Activated CD4-positive, alpha-beta T cell treated with anti-CD3 and anti-CD28 coated beads, Interleukin-2, amount 50 U/mL, for 48 hours (primary cell): ENCODE measurements at places on chromosomes 1 and 21.
A peak's percentile ranks its signal among the peaks of the same experiment; 100 is the strongest.

DNA sequence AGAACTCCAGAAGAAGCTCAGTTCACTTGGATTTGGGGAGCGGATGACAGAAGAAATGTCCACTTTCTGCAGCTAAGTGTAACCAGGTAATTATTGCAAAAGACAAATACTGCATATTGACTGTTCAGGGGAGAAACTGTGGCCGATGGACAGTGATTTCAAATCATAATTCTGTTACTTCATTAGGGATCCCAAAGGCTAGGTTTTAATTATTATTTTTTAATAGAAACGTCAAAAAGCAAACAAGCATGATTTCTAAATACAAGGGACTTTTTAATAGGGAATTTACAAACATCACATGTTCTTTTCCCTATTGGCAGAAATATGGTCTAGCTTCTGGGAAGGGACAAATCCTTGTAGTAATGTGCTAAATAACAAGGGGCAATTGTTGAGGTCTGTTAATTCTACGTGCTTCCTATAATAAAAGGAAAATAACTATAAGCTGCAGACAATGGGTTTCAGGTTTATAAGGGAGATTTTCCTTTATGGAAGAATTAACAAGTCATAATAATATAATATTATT, 15.5 kb downstream of the DIPK1A start:
- DNase-seq, result no peak

GRCh38 chr1:112317611-112318062, 78.4 kb upstream of the CTTNBP2NL start:
- DNase-seq, result no peak

DNA sequence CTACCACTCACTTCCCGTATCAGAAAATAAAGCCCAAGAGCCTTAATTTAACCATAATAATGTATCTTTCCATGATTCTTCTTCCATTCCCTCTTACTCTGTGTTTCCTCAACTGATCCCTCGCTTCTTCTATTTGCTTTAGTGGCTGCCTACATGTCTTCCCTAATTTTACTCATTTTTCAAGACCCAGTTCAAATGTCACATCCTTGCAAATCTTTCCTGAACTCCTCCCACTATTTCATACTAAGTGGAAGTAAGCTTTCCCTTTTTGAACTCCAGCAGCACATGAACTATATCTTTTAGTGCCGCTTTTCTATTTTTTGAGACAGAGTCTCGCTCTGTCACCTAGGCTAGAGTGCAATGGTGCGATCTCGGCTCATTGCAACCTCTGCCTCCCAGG, 3.8 kb upstream of the NFYC start:
- no peak for DNase-seq

DNA sequence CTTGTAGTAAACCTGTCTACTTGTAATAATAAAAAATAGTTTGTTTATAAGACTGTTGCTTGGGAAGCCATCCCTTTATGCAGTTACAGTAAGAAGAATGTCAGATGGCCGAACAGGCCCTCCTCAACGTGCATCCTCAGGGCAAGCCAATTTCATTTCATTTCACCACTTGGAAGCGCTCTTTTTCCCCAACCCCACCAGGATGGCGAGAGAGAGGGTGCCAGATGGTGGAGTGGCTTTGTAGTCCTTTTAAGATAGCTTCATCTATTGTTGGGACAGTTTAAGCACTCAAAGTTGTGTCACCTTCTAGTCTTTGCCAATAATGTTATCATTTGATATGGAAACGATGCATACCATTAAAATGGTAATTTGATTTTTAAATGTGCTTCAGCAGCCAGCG, 356.3 kb upstream of the CAMK1G start:
- DNase-seq, result no peak

DNA sequence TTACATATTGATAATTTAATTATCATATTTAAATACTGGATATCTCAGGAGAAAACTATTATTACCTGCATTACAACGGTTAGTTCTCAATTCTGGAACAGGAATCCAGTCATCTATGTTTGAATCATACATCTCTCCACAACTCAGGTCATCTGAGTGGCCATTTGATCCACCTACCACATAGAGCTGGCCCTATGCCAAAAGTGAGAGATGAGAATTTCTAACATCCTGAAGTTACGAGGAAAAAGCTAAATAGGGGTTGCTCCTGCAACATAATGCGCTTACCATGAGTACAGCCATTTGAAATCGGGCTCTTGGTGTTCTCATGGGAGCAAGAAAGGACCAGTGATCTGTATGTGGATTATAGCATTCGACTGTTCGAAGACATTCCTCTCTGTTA, 16.9 kb downstream of the IVNS1ABP start:
- no peak for DNase-seq

- no peak for DNase-seq
These were observed 19.6 kb downstream of the CAP1 start for GRCh38 chr1:40059960-40060750.

DNA sequence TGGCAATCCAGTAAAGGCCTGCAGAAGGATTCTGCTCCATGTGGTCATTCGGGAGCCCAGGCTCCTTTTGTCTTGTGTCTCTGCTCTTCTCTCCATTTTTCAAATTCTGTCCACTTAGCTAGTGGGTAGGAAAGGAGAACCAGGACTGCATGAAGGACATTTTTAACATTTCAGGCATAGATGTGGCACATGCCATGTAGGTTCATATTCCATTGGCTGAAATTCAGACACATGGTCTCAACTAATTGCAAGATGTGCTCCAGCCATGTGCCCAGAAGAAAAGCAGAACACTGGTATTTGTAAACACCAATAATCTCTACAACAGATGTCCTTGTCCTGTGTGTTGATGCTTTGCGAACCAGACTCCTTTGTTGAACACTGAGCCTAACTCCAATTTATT, 85.2 kb upstream of the WLS start:
- DNase-seq, result no peak

- DNase-seq, result no peak
These were observed 117.8 kb downstream of the GLIS1 start for GRCh38 chr1:53621144-53621543.

GRCh38 chr1:200546577-200546976, 74.0 kb downstream of the KIF14 start:
- DNase-seq, result no peak

GRCh38 chr1:29513357-29513756, 277.0 kb downstream of the PTPRU start:
- peak; percentile 7 for DNase-seq

- no peak for DNase-seq
These were observed 281.4 kb downstream of the RPS6KC1 start for GRCh38 chr1:213332491-213332890.

DNA sequence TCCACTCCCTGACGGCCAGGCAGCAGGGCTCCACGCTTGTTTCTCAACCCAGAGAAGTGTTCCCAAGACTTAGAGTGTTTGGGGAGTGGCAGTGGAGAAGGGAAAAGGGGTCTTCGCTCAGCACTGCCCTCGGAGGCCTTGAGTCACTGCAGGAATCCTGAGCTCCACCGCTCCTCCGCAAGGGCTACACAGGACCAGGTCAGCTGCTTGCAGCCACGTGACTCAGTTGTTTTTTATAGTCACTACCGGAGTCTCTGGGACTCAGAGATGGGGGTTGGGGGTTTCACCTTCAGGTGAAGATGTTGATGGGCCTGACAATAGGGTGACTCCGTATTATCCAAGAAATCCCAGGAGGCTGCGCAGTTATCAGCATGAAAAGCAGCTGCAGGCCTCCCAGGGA, 76.2 kb upstream of the TMEM51 start:
- no peak for DNase-seq

DNA sequence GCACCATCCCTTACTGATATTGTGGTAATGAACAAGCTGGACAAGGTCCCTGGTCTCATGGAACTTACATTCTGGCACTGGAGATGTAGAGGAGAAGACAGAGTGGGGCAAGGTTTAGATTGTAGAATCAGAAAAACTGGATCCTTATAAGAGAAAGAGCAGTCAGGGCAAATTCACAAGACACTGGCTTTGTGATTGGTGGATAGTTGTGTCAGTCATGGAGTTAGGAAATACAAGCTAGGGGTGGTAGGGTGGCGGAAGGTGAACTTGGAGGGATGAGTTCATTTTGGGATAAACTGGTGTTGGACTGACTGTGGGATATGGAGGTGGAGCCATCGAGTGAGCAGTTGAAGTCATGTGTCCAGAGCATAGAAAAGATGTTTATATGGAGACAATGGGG, 3.7 kb upstream of the TLR5 start:
- DNase-seq, result no peak

GRCh38 chr1:184387476-184388318, 868 bp downstream of the C1orf21 start:
- peak; percentile 19 for DNase-seq

- no peak for DNase-seq
These were observed 1.5 kb downstream of the CCN1 start for GRCh38 chr1:85581802-85582686.

DNA sequence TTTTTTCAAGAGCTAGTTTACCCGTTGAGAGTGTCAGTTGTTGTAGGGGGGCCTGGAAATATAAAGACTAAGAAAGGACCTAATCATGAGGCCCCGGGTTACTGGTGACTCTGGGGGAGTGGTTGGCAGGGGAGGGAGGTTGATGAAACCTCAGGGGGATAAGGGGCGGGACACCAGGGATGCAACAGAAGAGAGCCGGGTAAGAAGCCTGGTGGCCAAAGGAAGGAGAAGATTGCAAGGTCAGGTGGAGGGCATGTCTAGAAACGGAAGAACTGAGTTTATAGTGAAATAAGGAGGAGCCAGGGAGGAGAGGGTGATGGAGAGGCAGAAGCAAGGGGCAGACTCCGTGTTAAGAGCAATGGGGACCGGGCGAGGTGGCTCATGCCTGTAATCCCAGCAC, 12.5 kb upstream of the SPOCD1 start:
- DNase-seq, result no peak

DNA sequence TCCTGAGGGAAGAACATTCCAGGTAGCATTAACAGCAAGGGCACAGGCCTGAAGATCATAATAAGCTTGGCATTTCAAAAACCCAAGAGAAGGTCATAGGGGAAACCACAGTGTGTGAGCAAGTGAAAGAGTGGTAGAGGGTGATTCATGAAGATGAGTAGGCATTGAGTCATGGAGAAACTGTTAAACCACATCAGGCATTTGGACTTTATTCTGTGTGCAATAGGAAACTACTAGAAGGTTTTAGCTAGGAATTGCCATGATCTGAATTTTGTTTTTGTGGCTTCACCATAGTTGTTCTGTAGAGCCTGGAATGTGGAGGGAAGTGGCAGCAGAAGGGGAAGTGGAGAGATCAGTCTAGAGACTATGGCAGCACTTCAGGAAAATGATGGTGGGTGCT, 359.0 kb upstream of the PTBP2 start:
- DNase-seq, result no peak

DNA sequence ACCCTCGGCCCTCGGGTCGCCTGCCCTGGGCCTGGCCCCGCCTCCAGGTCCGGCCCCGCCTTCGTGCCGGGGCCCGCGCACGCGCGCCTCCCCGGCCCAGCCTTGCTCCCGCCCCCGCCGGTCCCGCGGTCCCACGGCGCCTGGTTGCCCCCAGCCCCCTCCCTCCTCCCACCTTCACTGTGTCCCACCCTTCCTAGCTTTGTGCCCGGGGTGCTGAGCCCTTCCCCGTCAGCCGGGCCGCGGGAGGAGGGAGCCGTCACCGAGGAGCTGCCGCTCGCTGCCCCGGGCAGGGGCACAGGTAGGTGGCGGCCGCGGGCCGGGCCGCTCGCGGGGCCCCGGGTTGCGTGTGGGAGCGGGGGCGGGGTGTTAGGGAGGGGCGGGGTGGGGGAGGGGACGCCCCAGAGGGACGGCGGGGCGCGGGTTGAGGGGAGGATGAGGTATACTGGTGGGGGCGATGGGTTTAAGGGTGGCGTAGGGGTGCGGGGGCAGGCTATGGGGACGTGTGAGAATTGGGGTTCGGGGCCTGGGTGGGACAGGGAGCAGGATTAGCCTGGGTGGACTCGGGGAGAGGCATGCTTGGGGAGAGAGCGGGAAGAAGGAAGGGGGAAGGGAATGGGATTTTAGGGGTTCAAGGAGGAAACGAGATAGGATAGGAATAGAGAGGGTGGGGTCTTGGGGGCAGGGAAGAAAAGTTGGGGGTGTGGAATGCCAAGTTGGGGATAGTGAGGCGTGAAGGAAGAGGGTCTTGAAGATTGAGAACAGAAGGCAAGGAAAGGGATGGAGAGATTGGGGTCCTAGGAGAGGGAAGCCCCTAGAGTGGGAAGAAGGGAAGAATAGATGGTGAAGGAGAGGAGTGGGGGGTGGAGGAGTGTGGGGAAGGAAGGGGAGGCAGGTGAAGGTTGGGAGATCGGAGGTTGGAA, at the start of gene LRRC42:
Gene LRRC42 (plus strand): TSS at position 99 of the 920 bp plus-strand sequence. CDS start 5,650 bp downstream, outside the sequence.
- DNase-seq, result no peak

DNA sequence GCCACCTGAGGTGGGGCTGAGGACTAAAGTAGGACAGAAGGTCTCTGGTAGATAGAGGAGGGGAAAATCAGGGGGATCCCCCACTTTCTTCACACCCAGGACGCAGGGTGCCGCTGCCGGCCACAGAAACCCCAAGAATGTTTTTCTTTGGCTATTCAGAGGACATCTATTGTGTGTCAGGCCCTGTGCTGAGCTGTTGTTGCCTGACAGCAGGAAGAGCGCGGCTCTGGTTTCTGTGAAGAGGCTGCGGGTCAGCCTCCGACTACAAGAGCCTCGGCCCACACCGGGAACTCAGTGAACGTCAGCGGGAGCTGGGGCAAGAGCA, 407 bp upstream of the PIGV start:
- DNase-seq, result peak; percentile 78

GRCh38 chr1:64043288-64043687, 160.1 kb upstream of the UBE2U start:
- DNase-seq, result no peak

DNA sequence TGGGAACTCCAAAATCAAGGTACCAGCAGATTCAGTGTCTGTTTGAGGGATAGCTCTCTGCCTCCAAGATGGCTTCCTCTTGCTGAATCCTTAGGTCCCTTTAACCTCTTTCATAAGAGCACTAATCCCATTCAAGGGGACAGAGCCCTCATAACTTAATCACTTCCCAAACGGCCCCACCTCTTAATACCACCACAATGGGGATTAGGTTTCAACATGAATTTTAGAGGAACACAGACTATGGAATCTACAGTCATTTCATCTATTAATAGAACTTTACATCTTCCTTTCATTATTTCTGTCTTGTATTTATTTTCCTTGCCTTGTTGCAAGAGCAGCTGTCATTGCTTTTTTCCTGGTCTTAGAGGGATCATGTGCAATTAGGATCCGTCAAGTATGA, 30.3 kb downstream of the HOOK1 start:
- DNase-seq, result no peak

DNA sequence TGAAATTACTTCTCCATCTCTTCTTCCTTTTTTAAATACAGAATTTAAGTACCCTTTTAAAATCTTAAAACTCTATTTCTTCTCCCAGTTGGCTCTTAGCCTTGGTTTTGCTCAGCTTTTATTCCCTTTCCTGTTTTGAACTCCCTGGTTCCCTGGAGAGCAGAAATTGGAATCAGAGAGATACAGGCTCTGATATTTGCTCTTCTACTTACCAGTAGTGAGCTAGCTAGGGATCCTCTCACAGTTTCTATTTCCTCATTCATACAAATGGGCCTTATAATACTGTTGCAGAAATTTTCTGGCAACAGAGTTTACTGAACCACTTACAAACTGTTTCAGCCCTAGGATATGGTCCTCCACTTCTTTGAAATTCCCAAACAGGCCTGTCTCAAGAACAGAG, 606.3 kb downstream of the NUF2 start:
- no peak for DNase-seq
